ENCODE measurements at places on chromosomes 16 and 17.

- DNase-seq = no peak
Measured at GRCh38 chr16:21638573-21638975, 13.8 kb downstream of the IGSF6 start.

DNA sequence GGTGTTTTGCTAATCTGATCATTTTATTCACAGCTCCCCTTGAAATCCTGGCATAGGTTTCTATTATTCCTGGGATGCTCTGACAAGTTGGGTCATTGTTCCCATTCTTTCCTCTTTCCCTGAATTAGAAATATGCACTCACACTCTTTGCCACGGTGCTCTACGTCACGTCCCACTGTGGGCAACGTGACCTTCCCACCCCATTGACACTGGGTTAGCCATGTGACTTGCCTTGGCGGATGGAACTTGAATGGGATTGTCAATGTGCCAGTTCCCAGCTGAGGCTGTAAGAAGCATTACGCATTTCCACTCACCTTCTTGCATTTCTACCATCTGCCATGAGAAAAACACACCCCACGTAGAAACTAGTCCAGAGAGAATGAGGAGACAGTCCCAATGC is 492.4 kb downstream of the SHISA9 start:
- no peak for DNase-seq

GRCh38 chr17:1627182-1627981 is 1.3 kb downstream of the SLC43A2 start:
- DNase-seq = no peak

DNA sequence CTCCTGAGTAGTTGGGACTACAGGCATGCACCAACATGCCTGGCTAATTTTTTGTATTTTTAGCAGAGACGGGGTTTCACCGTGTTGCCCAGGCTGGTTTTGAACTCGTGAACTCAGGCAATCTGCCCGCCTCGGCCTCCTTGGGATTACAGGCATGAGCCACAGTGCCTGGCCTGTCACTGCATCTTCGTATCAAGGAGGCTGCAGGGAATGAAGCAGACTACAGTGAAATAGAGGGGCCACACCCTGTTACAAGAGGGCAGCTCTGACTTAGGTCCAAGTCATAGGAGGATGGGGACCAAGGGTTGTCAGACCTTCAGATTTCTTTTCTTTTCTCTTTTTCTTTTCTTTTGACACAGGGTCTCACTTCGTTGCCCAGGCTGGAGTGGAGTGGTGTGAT is 28.7 kb downstream of the FA2H start:
- DNase-seq = no peak

DNA sequence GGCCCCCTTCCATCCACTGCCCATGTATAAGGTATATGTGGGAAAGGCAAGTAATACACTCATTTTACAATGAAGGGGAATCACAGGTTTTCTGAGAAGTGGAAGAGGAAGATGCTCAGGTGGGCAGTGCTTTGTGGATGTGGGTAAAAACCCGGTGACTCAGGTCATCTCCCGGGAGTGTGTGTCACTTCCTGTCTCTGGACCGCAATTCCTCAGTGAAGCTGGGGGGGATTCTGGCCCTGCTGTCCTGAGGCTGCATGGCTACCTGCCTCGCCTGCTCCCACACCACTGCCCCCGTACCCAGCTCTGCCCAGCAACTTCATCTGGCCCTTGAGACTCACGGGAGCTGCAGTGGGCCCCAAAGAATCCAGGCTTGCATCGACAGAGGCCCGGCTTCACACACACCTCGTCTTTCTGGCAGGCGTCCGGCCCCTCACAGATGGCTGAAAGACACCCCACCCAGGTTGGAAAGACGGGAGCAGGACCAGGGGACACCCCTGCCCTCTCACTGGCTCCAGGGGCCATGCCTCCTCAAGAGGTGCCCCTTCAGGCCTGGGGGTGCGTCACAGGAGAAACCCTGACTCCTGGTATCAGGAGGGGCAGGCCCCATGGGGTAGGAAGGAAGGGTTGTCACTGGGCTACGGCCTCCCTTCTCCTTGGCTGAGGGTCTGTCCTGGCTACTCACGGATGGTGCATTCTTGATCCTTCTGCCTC is 882 bp downstream of the SCARF1 start:
- DNase-seq = no peak

- no peak for DNase-seq
Measured at GRCh38 chr16:26129997-26130396, 438.2 kb downstream of the HS3ST4 start.

- no peak for DNase-seq
Measured at GRCh38 chr16:15592324-15592723, 50.6 kb downstream of the MARF1 start.

DNA sequence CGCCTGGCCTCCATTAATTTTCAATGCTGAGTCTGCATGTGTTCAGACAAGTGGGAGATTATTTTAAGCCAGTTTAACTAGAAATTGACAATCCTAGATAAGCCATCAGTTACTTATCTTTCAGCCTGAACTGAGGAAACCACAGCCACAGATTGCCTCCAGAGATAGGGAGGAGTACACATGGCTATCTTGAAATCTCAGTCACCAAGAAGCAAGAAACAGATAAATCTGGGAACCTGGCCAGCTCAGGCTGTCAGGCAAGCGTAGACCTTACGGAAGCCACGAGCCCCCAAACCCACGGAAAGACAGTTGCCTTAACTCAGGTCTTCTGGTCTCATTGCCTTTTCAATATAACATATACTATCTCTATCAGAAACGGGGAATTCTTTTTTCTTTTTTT is 2.0 kb upstream of the GLG1 start:
- no peak for DNase-seq

DNA sequence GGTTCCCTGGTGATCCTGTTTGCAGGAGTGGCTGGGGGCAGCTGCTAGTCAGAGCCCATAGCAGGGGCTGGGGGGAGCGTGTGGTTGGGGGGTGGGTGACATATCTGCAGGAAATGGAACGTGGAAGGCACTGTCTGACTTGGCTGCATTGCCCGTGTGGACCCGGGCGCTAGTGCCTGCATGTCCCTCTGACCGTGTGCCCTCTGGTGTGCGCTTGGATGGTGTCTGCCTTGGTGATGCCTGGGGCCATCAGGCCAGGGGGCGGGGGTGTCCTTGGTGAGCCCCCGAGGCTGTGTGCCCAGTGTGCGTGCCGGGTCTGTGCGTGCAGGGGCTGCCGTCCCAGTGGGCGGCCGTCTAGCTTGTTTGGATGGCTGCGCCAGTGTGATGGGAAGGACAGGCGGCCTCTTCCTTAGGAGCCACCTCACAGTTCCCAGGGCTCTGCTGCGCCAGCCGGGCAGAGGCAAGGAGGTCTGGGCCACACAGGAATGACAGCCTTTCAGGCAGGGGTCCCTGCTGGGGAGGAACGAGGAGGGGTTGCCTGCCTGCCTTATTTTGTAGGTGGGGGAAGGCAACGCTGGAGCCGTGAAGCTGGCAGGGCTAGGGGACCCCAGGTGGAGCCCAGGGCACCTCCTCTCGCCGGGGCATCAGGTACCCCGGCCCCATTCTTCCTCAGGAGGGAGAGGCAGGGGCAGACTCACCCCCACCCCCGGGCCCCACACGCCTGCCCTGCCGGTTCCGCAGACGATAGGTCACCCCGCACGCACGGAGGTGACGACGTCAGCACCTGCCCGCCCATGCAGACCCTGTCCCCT is 693 bp downstream of the NDRG4 start:
- no peak for DNase-seq

GRCh38 chr17:3792481-3792880 is 8.5 kb downstream of the ITGAE start:
- no peak for DNase-seq

DNA sequence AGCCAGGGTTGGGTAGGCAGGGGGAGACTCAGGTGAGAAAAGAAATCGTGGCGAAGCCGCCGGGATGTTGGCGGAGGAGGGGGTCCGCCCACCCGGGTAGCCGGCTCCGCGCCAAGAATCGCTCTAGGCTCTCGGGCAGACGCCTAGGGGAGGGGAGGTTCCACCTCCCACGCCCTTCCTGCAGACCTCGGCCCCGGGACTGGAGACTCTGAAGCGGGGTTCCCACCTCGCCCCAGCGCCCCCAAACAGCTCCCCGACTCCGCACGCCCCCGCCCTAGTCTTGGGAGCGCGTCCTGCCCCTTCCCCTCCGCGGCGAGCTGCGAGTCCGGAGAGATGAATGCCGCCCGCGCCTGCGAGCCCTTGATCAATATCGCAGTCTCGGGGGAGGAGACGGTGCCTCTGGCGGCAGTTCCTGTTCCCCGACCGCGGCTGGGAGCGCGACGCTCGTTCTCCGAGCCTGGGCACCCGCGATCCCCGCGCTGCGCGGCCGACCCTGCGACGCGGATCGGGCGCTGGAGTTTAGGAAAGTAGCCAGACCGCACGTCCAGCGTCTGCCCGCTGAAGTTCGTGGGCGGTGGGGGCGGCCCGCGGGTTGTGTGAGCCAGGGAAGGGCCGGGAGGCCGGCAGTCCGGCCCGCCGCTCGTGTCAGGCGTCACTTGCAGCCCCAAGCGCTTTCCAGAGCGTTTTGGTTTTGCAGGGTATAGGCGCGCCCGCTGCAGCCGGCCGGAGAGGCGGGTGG is 790 bp downstream of the CRHR1 start:
- no peak for DNase-seq

GRCh38 chr17:10072556-10073425 is 125.6 kb downstream of the GAS7 start:
- DNase-seq = no peak

GRCh38 chr17:45150911-45151809 is 2.9 kb downstream of the HEXIM1 start:
- no peak for DNase-seq

DNA sequence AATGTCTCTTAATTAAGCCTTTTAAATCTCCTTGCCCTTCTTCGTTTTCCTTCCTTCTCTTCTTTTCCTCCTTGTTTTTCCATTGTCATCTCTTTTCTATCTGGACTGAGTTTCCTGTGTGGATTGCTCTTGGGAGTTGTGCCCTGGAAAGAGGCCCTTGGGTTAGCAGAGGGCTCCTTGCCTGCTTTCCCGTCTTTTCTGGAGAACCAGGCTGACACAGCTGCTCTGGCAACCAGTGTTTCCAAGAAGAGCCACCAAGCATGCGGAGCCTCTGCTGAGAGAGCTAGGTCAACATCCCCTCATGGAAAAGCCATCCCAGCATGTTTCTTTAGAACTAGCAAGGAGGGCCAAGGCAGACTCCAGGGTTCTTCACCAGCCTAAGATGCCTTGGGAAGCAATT is 75.4 kb downstream of the HLF start:
- DNase-seq = no peak

GRCh38 chr17:57084361-57084801 is 665 bp upstream of the AKAP1 start:
- no peak for DNase-seq

- DNase-seq = no peak
Measured at GRCh38 chr17:539766-540165, 174.9 kb downstream of the VPS53 start.

DNA sequence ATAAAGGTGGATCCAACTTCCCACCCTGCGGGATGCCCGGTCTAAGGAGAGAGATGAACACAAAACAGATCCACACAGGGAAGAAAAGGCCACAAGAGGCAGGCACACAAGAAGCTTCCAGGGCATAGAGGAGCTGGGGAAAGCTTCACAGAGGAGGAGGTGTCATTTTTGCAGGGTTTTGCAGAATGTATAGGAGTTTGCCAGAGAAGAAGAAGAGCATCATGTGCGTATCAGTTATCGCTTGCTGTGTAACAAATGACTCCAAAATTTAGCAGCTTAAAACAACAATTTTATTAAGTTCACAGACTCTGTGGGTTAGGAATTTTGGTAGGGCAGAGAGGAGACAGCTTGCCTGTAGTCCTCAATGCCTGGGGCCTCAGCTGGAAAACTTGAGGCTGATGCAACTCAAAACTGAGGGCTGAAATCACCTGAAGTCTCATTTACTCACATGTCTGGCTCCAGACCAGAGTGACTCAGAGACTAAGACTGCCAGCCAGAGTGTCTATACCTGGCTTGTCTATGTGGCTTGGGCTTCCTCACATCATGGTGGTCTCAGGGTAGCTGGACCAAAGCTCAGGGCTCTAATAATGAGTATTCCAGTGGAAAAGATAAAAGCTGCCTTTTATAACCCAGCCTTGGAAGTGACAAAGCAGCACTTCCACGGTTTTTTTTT is 33.9 kb upstream of the ZNF423 start:
- no peak for DNase-seq

DNA sequence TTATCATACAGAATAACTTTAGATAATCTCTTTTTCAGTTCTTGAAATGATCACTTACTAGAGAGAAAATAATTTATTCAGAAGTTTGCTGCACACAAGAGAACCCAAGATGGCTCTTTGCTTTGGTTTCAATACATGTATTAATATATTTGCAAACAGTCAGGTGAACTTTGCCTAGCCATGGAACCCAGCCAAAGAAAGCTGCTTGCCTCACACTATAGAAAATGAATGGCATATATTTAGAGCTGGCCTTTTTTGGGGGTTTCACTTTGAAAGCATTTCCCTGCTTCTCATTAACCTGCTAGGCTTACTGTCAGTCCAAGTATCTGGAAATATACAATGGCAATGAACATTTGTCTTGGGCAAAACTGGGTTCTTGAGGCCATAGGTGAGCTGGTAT is 75.3 kb downstream of the MRTFB start:
- no peak for DNase-seq

GRCh38 chr17:40326832-40327199 is 17.8 kb downstream of the RARA start:
- DNase-seq = no peak

- DNase-seq = no peak
Measured at GRCh38 chr17:51079049-51079448, 41.6 kb downstream of the SPAG9 start.

DNA sequence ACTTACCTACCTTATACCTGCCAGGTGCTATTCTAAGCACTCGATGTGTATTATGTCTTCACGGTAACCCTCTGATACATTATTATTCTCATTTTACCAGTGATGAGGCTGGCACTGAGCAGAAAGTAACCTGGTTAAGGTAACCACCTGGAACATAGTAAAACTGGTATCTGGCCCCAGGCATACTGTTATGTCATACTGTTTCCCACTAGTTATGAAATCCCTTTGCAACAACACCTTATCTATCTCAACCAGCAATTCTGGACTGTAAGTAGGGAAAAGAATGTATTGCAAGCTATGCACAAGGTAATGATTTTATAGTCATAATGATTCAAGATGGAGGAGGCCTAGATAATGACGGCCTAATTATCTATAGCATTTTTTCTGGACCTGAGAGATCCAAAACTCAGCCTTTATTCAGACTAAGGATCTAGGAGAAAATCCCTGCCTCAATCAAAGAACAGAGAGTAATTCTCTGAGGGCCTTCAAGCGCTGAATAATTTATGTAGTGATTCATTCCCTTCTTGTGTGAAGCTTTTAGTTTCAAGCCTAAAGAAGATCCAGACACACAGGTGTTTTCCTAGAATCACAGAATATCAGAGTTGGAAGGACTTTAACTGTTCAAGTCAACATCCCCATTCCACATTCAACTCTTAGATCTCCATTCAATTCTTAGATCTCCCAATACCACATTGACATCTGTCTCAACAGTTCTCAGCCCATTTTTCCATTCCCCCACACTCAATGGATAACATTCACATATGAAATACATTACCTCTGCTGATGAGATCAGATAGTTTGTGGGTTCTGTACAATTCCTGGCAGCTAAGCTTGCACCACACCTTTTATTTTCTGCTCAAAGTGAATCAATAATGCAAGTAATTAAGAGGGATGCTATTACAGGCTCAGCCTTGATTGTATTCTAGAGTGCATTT is 14.9 kb upstream of the MMD start:
- no peak for DNase-seq

All from NCI-H1417 treated with DMSO at 0.1 percent for 48 hours (cell line).